ENCODE measurements at places on chromosomes 16 and 17.
A peak's percentile ranks its signal among the peaks of the same experiment; 100 is the strongest.

DNA sequence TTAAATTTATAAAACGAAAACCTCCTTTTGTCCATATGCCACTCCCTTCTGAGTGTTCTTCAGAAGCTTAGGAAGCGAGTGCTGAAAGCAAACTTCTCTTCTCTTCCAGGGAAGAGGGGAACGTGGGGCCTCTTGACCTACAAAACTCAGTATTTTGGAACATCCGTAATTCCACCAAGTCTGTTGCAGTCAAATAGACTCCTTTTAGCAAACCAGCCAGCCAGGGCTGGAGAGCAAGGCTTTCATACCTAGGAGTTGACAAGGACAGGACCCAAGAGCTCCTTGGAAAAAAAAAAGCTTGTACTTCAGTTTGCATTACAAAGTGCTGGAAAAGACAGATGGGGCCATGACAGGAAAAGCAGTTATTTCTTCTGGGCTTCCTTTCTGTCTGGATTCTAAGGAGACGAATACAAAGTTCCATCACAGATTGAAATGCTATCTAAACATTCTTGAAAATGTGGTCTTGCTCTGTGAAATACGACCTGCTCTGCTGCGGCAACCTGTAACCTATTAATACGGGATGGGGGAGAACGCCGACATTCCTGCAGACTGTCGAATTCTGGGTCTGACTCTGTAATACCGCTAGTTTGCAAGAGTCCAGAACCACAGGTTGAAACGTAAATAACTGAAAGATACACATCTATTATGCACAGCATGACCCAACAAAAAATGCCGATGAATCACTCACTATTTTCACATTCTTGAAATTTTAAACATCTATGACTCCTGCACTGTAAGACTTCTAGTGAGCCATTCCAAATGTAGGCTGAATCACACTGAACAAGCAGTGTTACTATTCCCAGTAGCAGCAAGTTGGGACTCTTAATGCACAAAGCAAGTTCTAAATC lies 20.6 kb downstream of the VPS53 start:
- no peak for DNase-seq

- no peak for DNase-seq
Observed at GRCh38 chr17:71521724-71522123, 599.1 kb upstream of the SOX9 start.

- peak; percentile 93 for DNase-seq
Observed at GRCh38 chr16:89723279-89724250, 2.2 kb downstream of the ZNF276 start.

GRCh38 chr17:50708050-50709000 lies 611 bp upstream of the ANKRD40 start:
- no peak for DNase-seq

- no peak for DNase-seq
Observed at GRCh38 chr16:23572394-23572793, 14.9 kb downstream of the UBFD1 start.

- no peak for DNase-seq
Observed at GRCh38 chr17:68800751-68801150, 154.4 kb downstream of the ABCA8 start.

DNA sequence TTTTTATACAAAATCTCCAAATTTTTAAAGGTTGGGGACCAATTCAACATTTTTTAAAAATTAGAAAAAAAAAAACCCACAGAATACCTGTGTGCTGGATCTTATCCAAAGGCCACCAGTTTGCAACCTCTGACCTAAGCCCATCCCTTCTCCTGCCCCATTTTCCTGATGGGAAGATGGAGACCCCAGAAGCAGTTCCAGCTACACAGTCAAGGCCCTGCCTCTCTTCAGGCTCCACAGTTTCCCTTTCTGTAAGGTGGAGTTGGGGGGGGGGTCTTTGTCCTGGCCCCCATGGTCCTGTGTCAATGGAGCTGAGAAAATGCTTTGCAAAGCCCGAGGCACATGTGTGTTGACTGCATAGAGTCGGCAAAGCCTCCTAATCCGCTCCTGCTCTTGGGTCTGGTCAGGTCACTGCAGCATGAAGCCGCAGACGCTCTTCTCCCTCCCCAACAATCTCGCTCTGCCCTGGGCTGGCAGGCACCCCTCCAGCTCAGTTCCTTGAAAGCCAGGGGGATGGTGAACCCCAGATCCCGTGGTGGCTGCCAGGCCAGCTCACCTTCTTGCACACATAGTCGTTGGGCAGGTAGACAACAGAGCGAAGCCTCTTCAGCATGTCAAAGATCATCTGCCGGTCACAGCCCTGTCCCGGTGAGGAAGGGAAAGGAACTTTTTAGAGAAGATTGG lies 70.0 kb downstream of the CNGB1 start:
- DNase-seq: no peak

- DNase-seq: no peak
Observed at GRCh38 chr17:63019138-63019873, 53.3 kb downstream of the TANC2 start.

- no peak for DNase-seq
Observed at GRCh38 chr16:48503779-48504178, 106.2 kb downstream of the N4BP1 start.

GRCh38 chr16:79849119-79849518 lies 248.6 kb upstream of the MAF start:
- DNase-seq: no peak

GRCh38 chr17:22692066-22692805 lies 999.9 kb downstream of the KCNJ18 start:
- DNase-seq: no peak

- no peak for DNase-seq
Observed at GRCh38 chr17:57425431-57425830, 169.1 kb downstream of the MSI2 start.

DNA sequence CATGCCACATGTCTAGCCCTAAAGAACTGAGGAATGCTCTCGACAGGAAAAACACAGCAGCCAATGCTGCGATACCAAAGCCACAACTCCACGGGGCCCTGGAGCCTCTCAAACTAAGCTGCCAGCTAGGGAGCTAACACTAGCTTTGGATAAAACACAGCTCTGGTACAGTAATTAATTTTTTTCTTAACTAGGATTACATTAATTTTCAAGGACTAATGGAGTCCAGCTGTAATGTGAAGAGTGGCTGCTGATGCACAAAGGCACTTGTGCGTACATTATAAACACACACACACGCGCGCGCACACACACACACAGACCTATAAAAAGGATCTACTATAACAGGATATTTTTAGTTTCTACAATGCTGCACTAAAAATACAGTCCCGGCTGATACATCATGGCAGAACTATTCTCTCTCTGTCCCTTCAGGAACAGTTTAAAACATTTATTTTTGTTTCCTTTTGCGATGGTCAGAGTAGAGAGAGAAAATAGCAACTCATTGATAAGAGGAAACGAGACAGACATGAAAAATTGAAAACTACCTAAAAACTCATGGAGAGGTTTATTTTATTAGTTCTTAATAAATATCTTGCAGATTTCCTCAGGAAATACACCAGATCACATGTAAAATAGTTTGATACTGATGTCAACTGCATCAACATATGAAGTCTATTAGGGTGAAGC lies 88.5 kb downstream of the SMG6 start:
- no peak for DNase-seq

- no peak for DNase-seq
Observed at GRCh38 chr17:29711588-29712385, 89.1 kb upstream of the CORO6 start.

DNA sequence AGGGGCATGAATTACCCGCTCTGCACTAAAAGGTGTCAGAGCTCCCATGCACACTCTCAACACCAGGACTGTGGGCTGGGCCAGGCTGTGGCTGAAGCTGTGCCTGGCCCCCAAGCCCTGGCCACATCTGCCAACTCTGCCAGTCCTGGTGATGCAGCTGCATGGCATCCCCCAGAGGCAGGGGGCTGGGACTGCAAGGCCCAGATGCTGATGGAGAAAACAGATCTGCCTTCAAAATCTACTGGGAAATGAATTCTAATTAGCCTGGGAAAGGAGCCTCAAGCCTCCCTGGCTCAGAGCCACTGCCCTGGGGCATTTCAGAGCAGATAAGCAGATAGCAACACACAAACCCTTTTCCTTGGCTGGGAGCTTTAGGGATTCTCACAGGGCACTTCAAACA lies 3.4 kb downstream of the CHST6 start:
- DNase-seq: no peak

DNA sequence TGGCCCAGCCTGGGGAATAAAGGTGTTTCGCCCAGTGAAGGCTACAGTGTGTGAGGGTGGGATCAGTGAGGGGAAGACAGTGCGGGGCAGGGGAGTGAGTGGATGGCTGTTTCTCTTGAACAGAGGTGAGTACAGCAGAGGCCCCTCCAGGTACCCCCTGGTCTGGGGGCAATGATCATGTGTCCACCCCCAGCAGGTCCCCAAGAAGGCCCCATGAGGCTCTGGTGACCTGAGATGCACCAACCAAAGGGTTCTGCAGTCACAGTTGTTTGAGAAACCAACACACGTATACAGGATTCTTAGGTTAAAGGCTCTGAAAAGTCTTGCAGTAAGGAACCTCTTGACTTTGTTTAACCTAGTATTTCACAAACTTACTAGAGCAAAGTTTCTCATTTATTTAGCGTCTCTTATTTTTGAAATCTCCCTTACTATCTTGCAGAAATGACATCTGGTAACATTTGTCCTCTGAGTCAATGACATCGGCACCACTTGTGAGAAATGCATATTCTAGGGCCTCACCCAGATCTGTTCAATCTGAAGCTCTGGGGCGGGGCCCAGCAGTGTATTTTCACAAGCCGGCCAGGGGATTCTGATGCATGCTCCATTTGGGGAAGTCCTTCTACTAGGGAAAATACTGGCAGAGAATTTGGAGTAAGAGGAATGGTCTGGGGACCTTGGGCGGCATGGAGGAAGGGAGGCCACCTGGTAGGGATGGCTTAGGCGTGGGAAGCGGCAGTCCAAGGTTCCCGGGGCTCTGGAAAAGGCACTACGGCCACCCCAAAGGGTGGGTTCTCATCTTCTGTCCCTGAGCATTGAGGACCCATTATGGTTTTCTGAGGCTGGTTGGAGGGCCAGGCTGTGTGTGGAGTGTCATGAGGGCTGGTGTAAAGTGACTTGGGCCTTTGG lies 217.3 kb downstream of the NTN1 start:
- no peak for DNase-seq

GRCh38 chr16:7713244-7713643 lies 380.6 kb downstream of the RBFOX1 start:
- DNase-seq: no peak

DNA sequence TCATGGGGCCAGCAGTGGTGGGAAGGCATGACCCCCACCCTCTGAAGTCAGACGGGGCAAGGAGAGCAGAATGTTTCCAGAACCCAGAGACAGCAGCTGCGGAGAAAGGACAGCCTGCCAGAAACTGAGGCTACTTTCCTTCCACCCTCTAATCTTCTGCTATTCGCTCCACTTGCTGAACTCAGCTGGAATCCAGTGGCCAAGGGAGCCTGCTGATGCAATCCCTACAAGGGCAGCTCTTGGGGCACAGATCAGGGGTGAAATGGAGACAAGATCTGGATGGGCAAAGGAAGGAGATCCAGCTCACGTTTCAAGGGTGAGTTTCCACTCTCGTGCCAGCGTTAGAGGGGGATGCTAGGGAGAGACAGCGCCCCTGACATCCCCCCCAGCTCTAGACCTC lies 479.1 kb downstream of the SLC39A11 start:
- DNase-seq: no peak

- DNase-seq: no peak
Observed at GRCh38 chr16:51553910-51554309, 402.8 kb upstream of the SALL1 start.

DNA sequence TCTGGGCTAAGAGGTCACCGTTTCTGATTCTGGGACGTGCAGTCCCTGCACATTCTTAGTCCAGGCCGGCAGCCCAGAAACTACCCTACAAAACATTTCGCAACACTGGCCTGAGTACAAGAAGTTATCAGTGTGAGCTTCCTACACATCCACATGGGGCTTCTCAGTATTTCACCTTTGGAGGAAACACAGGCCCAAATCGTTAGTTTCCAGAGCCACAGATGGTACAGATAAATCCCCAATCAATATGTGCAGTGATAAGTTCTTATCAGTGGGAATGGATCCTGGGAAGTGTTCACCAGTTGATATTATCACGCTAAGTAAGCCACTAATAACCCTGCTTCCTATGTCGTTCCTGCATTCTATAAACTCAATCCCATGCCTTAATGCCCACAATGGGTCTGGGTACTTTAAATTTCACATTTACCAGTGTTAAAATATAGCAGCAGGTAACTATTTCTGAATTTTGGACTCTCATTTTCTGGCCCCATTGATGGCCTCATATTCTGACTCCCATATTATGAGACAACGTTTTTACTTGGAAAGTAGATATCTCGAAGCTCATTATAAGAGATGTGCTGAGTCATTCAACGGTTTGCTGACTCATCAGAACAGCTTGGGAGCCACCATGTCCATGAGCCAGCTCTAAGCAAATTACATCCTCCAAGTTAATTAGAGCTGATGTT lies 370.2 kb upstream of the MAF start:
- no peak for DNase-seq

DNA sequence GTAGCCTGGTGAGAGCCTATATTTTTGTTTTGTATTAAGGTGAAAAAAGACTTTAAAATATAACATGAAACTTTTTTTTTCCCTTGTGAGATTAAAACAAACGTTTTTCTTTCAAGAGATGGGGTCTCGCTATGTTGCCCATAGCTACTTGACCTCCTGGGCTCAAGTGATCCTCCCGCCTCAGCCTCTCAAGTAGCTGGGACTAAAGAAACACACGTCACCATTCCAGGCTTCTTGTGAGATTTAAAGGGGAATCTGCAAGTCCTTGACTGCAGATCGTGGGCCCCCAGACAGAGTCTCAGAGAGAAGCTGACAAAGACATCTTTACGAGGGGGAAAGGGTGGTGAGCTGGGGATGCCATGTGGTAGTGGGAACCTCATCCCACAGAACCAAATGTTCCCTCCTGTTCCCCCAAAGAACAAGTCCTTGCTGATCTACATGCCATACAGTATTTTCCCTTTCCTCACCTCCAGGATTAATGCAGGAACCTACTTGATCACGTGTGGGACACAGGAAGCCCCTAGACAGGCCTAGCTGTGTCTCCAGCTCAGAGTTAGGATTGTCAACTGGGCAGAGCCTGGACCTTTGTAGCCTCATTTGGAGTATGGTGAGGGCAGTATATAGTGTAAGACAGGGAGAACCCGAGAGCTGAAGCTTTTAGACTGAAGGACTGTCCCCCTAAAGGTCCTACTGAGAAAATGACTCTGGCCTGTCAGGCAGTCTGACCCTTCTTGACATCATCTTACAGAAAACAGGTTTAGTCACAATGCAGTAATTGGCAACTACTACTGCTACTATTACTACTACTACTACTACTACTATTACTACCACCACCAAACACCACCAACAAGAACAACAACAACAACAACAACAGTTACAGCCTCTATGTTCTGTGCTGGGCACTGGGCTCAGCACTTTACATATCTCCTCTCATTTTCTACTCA lies 4.1 kb downstream of the MAP3K14 start:
- DNase-seq: peak; percentile 49

- DNase-seq: no peak
Observed at GRCh38 chr16:73179705-73180331, 131.9 kb upstream of the ZFHX3 start.

- DNase-seq: no peak
Observed at GRCh38 chr17:31100840-31101459, 6.2 kb downstream of the NF1 start.
